Activated CD4-positive, CD25-positive, alpha-beta regulatory T cell (primary cell): ENCODE measurements at places on chromosomes 3 and 15.
A peak's percentile ranks its signal among the peaks of the same experiment; 100 is the strongest.

DNA sequence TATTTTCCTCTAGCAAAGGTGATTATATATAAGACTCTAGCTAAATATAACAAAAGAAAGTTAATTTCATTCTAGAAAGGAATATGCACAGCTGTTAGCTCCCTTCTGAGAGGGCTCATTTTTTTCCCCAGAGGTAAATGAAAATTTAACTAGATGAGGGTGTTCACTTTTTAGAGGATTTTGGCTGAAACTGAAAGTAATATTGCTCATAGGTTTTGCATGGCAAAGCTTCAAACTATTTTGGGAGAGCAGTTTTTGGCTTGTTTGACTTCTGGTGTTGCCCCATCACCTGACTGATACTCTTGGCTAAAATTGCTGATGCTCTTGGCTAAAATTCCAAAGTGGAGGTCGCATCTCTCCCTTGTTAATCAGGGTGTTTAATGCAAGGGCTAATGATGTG is 311.9 kb downstream of the EDEM1 start:
- DNase-seq = no peak

GRCh38 chr3:122929188-122930062 is 98.1 kb downstream of the SEMA5B start:
- no peak for DNase-seq

DNA sequence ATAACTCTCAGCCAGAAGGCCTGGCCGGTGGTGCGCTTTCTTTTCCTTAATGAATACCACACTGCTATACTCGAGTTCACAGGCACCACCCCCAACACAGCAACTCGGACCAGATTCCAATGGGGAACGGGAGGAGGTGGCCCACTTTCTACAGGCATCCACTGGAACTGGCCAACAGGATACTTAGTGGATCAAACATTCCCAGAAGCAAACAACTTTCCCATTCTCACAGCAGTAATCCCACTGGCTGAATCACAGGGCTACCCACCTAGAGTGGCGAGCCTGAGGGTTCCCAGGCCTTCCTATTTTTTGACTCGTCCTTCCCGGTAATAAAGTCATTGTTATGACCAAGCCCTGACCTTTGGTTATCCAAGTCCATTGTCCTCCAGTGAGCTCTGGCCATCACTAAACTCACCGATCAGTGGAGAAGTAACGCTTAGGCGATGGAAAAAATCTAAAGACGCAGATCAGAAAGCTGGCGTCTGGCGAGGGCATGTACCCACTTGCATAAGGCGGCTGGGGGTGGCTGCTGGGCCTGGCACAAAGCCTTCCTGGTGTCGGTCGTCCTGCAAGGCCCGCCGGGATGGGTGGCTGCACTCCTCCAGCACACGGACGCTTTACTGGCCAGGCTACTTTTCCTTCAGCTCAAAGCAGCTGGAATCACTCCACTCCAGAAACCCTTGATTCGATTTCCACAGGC is 1.2 kb downstream of the EOGT start:
- DNase-seq = no peak

- no peak for DNase-seq
These were observed 47.7 kb downstream of the MGLL start for GRCh38 chr3:127774647-127775046.

- DNase-seq = no peak
These were observed 14.9 kb upstream of the GP9 start for GRCh38 chr3:129045675-129046036.

- DNase-seq = no peak
These were observed 33.6 kb upstream of the LRIG1 start for GRCh38 chr3:66534304-66534845.

DNA sequence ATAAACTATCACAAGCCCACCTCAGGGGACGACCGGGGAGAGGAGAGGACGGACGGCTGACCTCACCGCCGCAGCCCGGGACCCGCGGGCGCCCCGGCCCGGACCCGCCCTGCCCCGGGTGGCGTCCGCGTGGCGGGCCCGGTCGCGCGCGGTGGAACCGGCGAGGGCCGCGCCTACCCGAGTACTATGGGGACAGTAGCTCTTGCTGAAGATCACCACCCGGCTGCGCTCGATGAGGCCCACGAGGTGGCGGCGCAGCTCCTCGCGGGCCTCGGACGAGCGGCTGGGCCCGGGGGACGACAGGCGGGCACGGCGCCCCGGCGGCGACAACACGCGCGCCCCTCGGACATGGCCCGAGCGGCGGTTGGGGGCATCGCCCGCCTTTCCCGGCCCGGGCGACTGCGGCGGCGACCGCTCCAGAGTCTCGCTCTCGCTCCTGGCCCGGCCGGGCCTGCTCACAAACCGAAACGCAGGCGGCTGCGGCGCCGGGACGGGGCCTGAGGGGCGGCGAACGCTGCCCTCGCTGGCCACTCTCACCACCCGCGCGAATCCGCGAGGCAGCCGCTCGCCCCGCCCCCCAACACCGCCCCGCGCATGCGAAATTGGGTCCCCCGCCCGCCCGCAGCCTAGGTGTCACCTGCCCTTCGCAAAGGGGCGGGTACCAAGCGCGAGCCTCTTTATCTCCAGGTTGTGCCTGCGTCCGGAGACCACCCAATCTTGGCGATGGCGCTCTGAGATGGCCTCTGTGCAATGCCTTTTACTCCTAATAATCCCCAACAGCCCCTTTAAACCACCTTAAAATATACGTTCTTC is at the start of gene TXNRD3:
Gene TXNRD3, minus strand, starts transcription at position 554 of the 813 bp plus-strand sequence.
- DNase-seq = peak; percentile 35

DNA sequence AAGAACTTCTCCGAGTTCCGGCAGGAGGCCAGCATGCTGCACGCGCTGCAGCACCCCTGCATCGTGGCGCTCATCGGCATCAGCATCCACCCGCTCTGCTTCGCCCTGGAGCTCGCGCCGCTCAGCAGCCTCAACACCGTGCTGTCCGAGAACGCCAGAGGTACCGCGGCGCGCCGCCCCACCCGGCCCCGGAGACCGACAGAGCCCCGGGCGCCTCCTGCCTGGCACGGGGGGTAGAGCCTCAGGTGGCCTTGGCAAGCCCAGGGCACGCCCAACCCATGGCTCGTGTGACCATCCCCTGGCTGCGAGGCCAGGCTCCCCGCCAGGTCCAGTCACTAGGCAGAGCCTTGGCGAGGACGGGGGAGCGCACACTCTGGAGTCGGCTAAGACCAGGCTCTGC is 134.1 kb downstream of the LRRK1 start:
- no peak for DNase-seq

DNA sequence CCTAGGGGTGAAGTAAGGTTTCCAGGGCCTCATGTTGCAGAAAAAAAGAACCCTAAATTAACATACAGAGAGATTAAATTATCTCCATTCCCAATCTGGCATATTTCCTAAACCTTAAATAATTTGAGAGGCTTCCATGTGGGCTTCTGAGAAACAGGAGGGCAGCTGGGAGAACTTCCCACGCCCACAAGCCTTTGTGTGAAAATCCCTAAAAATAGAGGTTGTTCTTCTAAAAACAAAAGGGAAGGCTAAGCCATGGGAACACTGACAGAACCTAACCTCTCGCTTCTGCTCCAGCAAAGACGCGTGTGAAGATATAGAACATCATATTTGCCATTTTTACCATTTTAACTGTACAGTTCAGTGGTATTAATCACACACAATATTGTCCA is 812 bp upstream of the SLC12A8 start:
- DNase-seq = no peak

DNA sequence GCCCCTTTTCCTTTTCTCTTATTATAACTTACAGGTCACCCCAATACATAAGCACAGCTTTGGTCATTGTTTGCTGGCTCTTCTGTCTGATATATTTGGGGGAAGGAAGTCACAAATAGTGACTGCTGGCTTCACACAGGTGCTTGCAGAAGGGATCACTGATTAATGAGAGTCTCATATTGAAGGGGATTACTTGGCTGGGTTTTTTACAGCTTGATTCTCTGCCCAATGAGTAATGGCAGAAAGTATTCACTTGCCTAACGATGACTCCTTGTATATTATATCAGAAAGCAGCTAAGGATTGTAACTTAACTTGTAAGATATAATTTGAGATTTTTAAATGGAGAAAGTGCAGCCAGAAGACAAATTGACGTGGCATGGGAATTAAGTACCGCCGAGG is 119.3 kb upstream of the PFN2 start:
- DNase-seq = no peak

DNA sequence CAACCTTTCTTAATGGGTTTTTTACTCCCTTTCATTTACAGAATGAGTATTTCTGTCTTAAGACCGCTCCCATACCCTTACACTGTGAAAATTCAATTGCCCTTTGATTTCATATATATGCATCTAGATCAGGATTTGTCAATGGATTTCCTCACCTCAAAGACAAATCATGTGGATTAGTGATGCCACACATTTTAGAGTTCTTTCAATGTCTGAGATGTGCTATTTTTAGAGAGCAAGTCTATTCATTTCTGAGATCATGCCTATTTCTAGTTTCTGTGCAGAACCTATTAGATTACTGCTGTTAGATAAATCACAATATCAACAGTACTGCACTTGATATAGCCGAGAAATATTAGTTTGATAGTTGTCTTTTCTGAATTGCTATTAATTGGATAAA is 137.3 kb downstream of the GABRB3 start:
- DNase-seq = no peak
